ENCODE measurements at places on chromosomes 11 and 22.

- no peak for DNase-seq
Measured at GRCh38 chr22:50560034-50560433, 2.7 kb downstream of the SYCE3 start.

DNA sequence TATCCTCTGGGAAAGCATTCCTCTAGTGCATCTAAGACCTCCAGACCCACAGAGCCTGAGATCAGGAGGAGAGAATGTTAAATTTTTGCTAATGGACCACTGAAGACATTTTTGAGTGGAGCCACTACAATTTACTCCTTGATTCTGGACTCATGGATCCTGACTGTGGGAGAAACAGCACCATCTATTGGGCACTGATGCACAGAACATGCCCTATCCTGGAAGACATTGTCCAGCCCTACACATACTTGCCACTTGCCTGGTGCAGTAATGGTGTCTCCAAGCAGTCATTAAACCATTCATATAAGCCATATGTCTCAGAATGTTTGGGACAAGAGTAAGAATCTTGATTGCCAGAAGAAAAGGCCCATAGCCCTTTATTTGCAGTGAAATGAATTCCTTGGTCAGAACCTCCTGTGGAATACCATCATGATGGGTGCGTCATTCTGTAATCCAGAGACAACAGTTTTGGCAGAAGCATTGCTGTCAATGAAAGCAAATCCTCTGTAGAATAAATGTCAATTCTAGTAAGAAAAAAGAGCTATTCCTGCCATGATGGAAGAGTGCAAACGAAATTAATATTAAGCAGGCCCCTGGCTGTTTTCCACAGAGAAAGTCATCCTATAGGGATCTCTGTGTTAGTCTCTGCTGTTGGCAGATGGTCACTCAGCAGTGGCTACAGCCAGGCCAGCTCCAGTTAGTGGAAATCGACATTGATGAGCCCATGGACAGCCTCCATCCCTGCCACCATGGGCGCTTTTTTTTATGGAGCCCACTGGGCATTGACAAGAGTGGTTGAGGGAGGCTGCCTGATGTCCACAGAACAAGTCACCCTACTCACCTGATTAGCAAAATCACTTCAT lies 43.5 kb downstream of the GGTLC2 start:
- DNase-seq: peak; percentile 60

- no peak for DNase-seq
Measured at GRCh38 chr11:76604626-76605241, 65.8 kb downstream of the LRRC32 start.

DNA sequence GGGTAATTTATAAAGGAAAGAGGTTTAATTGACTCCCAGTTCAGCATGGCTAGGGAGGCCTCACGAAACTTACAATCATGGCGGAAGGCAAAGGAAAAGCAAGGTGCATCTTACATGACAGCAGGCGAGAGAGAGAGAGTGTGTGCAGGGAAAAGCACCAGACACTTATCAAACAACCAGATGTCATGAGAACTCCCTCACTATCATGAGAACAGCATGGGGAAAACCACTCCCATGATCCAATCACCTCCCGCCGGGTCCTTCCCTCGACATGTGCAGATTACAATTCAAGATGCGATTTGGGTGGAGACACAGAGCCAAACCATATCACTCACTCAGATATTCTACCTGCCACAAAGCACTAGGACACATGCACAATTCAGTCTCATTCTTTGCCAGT lies 48.1 kb upstream of the HMGXB4 start:
- DNase-seq: no peak

- no peak for DNase-seq
Measured at GRCh38 chr11:18722293-18722637, 3.7 kb downstream of the IGSF22 start.

DNA sequence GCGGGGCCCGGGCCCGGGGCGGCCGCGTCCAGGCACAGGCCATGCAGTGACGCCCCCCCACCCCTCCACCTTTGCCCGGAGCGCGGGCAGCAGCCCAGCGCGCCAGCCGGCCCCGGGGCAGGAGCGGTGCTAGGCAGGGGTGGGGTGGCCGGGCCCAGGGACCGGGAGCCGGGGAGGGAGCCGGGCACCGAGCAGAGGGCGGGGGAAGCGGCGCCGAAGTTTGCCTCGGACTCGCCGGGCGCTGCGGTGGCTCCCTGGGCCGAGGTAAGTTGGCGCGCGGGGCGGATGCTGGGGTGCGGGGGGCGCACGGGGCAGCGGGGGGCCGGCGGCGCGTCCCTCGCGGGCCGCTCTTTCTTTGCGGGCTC lies 332 bp downstream of the TEAD1 start:
- DNase-seq: no peak

GRCh38 chr22:46929710-46930204 lies 167.3 kb downstream of the TBC1D22A start:
- no peak for DNase-seq

DNA sequence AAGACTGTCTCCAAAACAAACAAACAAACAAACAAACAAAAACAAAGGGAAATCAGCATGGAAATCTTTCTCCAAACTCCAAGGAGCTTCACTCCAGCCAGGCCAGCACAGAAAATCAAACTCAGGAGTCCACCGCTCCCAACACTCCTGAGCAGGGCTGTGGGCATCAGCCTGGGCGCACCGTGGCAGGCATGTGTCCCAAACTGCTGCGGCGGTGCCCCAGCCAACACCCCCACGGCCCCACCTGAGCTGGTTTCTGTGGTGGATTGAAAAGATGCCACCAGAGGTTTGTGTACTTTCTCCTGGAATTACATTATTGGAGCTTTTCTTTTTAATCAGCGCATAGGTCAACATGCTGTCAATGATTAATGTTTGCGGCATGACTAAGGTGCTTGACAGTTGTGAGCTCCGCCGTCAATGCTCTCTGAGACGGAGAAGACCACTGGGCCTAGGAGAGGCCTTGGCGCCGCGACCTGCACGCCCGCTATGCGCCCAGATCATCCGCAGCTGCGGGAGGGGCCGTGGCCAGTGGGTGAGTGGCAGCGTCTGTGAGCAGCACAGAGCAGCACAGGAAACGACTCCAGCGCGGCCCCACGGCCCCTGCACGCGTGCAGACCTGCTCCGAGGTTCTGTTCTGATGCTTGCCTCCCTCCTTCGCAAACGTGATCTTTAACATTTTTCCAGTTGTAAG lies 18.1 kb downstream of the DRD4 start:
- no peak for DNase-seq

DNA sequence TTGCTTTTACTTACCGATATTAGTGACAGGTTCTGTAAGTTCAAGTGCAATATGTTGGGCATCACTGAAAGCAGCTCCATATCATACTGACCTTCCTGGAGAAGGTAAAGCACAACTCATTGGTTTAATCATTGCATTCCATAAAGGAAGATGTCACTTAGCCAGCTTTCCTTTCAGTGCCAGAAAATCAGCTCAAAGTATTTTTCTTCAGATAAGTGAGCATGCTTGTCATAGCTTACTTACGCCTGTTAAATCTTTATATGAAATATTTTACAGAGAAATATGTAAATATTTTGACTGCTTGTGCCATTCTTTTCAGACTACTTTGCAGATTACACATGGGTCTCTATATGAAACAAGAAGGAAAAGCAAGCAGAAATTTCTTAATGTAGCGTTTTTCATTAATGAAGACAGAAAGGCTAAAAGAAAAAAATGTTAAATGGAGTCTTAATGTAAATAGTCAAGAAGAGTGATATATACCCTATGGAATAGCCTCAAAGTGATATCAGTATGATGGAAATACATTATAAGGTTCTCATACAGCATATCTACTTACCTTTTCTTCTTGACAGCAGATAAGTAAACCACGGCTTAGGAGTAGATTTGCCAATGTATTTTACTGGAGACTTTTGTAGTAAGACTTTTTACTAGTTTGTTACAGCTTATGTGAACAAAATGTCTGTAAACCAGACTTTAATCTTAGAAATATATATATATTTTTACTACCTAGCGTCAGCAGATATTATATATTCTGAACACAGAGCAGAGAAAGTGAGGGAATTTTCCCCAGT lies 649.7 kb downstream of the METTL15 start:
- no peak for DNase-seq

GRCh38 chr11:76670485-76671236 lies at the start of gene LRRC32:
LRRC32 (minus strand) TSS chr11:76670747; CDS start chr11:76665954, 4,793 bp downstream.
- DNase-seq: peak; percentile 71

DNA sequence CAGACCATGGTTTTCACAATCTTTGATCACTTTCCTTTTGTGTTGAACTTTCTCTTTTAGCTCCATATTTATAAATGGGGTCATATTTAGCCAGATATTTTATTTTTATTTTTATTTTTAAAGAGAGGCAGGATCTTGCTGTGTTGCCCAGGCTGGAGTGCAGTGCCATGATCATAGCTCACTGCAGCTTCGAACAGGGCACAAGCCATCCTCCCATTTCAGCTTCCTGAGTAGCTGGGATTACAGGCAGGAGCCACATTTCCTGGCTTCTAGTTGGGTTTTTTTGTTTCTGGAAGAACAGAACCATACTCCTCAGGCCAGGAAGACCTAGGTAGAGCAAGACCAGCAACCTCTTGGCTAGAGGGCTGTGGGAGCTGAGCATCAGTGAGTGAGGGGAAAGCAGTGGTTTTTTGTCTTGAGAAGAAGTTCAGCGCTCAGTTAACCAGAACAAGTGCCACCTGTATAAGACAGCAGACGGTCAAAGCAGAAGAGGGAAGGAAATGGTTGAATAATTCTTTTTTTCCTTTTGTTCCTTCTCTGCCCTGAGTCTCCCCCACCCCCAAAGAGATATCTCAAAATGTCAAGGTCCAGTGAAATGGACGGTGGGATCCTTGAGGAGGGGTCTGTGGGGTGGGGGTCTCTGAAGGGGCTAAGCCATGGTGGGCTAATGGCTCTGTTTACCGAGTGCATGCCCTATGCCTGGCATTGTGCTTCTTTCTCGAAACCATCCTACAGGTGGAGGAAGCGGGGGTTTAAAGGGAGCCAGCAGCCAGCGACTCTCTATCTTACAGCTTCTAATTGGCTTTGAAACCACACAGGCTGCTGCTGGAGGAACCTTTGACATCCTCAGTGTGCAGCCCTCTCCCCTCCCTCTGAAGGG lies 63.0 kb downstream of the PTPRJ start:
- DNase-seq: no peak

DNA sequence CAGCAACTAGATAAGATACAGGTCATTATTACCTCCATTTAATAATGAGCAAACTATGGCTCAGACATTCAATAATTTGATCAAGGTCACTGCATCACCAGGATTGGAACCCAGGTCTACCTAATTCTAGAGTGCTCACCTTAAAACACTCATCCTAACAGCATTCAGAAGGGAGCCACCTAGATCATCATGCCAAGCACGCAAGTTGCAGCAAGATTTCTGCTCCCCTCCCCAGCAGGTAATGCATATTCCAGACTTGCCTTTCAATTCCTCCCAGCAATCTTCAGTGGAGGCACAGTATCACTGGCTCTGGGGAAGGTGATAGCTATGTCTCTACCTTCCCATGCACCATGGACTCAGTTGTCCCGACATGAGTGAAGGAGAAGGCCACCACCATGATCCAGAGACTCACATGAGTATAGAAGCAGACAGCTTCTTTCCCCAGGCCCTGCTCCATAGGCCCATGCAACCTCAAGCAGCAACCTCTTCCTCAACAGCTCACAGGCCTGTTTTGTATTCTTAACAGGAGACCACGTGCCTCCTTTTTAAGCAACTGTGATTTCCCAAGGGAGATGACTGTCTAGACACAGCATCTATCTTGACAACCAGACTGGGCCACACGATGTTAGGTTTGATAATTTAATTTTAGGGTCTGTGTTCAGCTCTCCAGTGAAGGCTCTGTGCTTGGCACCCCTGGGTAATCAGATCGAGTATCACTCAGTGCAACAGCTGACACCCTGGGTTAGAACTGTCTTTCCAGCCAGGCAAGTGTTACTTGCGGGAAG lies 36.4 kb downstream of the RAB30 start:
- no peak for DNase-seq

DNA sequence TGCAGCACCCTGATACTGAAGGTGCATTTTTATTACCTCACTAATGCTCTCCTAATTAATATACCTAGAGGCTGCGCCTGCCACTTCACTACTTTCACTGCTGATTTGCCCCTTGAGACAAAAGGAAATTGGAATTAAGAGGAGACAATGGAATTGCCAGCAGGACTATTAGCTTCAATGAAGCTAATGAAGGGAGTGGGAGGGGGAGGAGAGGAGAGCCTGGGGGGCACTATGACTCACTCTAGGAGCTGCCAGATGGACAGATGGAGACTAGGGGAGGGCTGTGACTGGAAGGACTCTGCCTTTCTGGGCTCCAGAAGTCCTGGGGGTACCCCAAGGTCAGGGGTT lies 102.8 kb upstream of the DRD2 start:
- no peak for DNase-seq

- DNase-seq: no peak
Measured at GRCh38 chr11:72002841-72003775, 4.4 kb downstream of the IL18BP start.

GRCh38 chr22:40709752-40710413 lies 30.6 kb downstream of the MCHR1 start:
- DNase-seq: peak; percentile 58

DNA sequence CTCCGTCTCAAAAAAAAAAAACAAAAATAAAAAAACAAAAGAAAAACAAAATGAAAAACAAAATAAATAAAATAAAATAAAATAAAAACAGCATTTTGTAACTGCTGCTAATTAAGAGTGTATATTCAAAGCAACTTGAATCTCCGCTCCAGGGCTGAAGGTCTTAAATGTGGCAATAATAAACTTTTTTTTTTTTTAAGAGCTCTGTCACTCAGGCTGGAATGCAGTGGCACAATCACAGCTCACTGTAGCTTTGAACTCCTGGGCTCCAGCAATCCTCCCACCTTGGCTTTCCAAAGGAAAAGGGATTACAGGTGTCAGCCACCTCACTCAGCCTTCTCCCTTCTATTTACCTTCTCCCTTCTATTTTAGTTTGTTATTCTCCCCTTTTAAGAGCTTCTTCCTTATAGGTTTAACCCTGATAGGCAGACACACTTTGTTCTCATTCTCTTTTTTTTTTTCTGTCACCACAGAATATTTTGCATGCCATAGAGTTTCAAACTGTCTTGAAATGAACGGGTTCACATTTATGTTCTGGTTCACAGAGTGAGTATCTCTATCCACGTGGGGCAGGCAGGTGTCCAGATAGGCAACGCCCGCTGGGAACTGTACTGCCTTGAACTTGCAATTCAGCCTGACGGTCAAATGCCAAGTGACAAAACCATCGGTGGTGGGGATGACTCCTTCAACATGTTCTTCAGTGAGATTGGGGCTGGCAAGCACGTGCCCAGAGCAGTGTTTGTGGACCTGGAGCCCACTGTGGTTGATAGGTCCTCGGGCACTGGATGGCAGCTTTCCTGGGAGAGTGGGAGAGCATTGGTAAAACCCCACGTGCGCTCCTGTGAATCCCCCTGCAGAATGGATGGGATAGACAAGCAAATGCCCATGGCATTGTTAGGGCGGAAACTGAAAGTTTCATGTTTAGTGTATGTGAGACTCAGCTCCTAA lies 19.4 kb downstream of the LRRC74B start:
- DNase-seq: no peak

Measured in femur (tissue), 1 donor.